ENCODE measurements at places on chromosomes 1 and 21.

DNA sequence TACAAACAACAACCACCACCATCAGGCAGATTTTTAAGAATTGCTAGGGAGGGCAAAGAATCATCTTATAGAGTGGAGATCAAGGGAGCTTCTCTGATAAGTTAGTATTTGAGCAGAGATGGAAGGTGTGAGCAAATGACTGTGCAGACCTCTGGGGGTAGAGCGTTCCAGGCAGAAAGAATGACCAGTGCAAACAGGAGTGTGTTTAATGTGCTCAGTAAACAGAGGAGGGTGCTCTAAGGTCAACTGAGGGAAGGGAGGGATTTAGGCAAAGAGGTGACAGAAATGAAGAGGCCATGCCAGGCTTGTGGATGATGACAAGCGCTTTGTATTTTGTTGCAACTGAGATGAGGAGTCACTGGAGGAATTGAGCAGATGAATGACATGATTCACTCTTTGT lies 172.5 kb upstream of the GJB5 start:
- no peak for DNase-seq

DNA sequence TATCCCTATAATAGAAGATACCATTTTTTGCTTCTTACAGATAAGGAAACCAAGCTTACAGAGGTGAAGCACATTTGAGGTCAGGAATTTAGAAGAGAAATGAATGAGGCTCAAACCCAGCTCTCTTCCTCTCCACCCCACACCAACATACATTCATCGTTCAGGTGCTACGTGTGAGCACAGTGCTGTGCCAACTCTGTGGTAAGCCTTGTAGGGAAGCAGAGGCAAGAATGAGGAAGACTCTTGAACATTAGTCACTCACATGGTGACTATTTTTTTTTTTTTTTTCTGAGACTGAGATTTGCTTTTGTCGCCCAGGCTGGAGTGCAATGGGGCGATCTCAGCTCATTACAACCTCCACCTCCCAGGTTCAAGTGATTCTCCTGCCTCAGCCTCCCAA lies 314.0 kb downstream of the NTNG1 start:
- no peak for DNase-seq

- no peak for DNase-seq
Observed at GRCh38 chr1:53704804-53705445, 34.0 kb downstream of the GLIS1 start.

DNA sequence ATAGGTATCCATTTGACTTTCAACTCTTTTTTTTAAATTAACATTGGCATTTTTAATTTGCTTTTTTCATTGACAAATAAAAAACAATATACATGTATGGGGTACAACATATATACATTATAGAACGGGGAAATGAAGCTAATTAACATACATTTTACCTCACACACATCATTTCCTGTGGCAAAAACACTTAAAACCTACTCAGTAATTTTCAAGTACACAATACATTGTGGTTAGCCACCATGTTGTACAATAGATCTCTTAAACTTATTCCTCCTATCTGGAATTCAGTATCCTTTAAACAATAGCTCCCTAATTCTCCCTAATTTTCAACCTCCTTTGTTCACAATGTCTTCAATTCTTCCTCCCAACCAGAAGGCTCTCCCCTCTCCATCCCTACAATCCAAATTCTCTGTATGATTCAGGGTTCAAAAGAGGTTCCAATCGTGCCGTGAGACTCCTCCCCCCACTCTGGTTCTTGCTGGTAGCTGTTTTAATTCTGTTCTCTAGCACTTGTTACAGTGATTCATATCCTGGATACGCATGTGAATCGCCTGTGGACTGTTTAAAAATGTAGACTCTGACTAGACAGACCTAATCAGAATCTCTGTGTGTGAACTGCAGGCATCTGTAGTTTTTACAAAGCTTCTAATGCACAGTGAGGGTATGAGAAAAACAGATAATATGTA lies 87.6 kb upstream of the DUSP10 start:
- no peak for DNase-seq

DNA sequence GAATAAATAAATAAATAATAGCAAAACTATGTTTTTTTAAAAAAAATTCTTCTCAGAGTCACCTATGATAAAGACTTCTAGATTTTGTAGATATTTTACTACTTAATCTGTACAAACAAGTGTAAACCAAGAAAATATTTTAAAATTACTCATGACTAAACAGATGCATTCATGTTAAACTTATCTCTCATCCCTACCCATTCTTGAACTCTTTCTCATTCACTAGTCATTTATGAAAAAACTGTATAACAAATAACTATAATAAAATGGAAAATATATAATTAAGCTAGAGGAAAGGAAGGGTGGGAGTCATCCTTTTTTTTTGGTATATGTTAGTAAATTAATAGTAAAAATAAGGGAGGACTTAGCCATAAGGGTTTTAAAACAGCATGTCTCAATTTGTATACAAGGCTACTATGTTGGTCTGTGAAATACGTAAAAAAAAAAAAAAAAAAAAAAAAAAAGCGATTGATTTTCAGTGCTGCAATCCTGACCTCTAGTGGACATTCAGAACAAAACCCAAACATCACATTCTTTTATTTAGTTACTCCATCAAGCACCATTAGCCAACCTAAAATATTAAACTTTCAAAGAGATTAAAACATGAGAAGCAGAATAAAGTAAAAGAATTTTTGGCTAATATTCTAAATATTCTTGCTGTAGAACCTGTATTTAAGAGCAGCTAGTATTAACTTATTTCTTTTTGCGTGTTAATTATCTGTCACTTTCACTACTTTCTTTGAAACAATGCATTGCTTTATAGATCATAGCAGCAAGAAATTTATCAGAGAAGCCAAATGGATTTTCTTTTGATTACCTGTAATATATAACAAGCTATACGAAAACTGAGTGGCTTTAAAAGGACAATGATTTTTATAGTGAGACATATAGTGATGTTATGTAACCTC lies 255.8 kb upstream of the CACYBP start:
- DNase-seq: no peak

DNA sequence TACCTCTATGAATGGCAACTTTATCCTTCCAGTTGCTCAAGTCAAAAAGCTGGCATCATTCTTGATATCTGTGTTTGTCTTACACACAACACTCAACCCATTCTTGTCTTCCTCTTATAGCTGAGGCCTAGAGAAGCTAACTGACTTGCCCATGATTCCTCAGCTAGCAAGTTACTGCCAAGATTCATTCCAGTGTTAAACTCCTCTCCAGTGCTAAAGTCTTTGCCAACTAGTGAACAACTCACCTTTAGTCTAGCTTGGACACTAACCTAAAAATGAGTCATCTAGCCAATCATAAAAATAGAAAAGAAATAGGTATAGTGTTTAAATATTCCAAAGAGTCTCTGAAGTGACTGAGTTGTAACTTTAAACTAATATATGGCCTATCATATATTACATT lies 45.6 kb upstream of the RGS2 start:
- DNase-seq: no peak

DNA sequence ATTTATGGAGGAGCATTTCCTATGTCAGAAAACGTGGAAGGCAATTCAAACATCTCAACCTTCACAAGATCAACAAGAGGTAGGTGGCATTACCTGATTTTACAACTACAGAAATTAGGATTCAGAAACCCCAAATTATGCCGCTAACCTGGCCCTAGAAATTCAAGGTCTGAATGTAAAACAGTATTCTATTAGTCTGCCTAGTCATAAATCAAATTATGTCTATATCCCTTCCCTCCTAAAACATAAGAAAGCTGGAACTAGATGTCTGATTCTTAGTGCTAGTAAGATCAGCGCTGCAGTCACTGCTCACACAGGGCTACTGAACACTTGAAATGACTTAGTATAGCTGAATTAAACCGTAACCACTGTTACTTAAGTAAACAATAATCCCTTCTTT lies 1.4 kb downstream of the TOMM20 start:
- DNase-seq: no peak

DNA sequence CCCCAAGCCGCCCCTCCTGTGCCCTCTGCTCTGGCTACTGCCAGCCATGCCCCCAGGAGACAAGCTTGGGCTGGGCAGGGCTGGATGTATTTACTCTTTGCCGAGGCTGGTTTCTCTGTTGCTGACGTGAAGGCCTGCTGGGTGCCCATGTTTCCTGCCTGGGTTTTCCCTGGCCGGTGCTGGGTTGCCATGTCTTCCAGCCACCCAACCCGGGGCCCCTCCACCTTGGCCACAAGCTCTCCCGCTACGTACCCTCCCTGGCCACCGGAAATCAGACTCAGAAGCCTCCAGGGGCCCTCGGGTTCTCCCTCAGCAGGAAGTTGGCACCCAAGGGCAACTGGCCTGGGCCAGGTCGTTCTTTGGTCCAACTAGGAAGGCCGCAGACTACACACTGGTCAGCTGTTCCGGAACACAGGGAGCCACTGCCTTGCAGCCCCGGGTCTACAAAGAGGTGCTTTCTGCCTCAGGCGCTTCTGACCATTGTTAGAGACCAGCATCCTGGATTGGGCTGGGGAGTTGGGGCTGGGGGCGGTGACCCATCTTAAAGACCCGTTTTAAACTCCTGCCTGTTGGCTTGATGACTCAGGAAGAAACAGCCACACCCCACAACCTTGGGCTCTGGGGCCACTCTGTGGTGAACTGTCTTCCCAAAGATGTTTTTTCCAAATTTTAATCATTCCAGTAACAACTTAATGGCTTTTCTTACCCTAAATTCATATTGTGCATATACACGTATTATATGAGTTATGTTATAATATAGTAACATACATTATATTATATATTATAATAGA lies 71.2 kb upstream of the RUNX3 start:
- DNase-seq: no peak

DNA sequence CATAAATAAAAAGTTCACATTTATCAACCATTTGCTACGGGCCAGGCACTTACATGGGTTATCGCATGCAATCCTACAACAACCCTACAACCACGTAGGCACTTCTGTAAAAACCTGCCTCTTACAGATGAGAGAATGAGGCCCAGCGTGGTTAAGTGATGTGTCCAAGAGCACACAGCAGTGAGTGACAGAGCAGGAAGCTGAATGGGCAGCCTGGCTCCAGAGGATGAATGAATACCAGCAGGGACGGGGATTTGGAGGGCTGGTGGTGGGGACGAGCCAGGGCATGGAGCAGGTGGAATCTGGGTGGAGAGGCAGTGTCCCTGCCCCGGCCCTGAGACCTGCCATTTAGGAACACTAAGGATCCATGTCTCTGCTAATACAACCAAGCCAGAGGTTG lies 35.5 kb downstream of the SYF2 start:
- DNase-seq: no peak

- no peak for DNase-seq
Observed at GRCh38 chr1:30194046-30194619, 529.3 kb downstream of the MATN1 start.

GRCh38 chr1:26626994-26627393 lies 68.8 kb upstream of the ARID1A start:
- DNase-seq: no peak

DNA sequence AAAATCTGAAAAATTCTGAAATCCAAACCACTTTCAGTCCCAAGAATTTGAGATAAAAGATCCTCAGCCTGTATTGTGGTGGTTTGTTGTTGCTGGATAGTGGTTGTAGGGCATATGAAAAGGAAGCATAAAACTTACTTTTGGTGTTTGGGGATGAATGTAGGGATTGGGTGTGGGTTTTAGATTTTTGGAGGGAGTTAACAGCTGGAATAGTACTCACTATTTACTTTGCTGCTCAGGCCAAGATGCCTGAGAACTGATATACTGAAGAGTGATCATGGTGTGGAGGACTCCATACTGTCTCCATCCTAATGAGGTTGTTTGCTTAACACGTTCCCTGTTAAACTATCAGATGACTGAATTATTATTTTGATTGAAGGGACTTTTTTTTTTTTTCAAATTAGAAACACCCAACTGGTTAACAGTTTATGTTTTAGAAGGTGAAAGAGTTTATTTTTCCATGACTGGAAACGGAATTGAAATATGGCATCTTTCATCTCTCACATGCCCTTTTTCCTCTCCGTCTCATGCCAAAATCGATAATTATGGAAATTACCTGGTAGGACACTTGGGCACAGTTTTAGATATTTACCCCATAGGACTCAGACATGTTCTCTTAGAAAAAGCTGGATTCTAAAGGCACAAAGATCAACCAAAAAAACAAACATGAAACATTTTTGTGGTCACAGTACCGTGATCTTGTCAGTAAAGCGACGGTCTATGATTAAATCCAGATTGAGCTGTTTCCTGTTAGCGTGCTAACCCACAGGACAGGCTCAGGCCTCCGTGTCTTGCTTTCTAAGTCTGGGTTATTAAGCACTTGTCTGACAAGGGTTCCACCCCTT lies 37.3 kb downstream of the RGL1 start:
- DNase-seq: no peak

DNA sequence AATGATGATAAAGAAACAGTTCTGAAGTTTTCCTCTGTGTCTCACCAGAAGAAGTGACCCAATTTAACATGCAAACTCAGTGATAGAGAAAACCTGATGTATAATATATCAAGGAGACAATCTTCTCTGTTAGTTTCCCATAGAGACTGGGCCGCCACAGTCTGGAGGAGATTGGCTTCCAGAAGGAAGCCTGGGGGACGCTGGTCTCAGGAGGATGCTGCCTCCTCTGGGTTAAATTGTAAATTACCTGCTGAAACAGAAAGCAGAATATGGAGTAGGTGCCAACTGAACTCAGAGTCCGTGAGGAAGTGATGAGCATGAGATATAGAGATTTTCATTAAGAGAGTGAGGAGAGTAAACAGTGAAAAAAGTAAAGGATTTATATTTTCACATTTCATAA lies 15.8 kb downstream of the OR14I1 start:
- no peak for DNase-seq

DNA sequence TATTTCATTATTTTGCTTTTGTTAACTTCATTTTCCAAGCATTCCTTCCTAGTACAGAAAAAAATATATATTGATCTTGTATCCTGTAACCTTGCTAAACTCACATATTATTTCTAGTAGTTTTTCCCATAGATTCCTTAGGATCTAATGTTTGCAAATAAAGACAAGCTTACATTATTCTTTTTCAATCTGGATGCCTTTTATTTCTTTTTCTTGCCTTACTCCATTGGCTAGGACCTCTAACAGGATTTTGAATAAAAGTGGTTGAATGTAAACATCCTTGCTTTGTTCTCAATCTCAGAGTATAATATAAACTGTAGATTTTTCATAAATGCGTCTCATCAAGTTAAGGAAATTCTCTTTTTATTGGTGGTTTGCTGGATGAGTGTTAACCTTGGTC lies 74.5 kb upstream of the GUCA2A start:
- no peak for DNase-seq

- no peak for DNase-seq
Observed at GRCh38 chr1:13523780-13524477, 10.1 kb upstream of the LRRC38 start.

DNA sequence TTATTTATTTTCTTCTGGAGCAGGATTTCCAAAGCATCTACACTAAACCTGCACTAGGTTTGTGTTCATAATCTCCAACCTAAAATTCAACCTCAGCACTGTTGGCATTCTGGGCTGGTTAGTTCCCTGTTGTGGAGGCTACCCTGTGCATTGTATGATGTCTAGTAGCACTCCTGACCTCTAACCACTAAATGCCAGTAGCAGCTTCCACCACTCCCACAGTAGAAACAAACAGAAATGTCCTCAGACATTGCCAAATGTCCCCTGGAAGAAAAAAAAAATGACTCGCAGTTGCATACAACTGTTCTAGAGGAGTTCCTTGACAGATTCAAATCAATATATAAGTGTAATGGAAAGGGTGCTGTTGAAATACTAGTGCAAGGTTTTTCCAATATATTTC lies 18.9 kb downstream of the GRIK1 start:
- DNase-seq: no peak
